Neuronal stem cell (in vitro differentiated cells): ENCODE measurements at places on chromosomes 6 and 20.

DNA sequence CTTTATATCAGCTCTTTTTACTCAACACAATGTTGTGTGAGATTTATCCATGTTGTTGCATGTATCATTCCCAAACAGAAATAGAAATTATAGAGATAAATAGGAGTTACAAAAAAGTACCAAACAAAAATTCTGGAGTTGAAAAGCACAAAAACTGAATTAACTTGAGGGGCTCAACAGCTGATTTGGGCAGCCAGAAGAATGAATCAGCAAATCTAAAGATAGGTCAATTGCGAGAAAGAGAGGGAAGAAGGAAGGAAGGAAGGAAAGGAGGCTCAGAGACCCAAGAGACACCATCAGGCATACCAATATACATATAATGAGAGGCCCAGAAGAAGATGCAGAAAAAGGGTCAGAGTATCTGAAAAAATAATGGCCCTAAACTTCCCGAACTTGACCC, 98.9 kb downstream of the ATG5 start:
- H3K27me3 ChIP-seq = no peaks in the 10 kb centered on the region
- no peak for DNase-seq
- H3K4me3 ChIP-seq = no peak overlapping the region
- no peak overlapping the region for H3K27ac ChIP-seq
- H3K36me3 ChIP-seq = no peaks in the 10 kb centered on the region
- no peaks in the 10 kb centered on the region for H3K4me1 ChIP-seq

- no peak overlapping the region for H3K27ac ChIP-seq
- no peaks in the 10 kb centered on the region for H3K36me3 ChIP-seq
- peaks cover 5% of the 10 kb centered on the region for H3K4me1 ChIP-seq
- H3K27me3 ChIP-seq = no peaks in the 10 kb centered on the region
Observed at GRCh38 chr6:53825532-53826321, 30.9 kb downstream of the LRRC1 start.

DNA sequence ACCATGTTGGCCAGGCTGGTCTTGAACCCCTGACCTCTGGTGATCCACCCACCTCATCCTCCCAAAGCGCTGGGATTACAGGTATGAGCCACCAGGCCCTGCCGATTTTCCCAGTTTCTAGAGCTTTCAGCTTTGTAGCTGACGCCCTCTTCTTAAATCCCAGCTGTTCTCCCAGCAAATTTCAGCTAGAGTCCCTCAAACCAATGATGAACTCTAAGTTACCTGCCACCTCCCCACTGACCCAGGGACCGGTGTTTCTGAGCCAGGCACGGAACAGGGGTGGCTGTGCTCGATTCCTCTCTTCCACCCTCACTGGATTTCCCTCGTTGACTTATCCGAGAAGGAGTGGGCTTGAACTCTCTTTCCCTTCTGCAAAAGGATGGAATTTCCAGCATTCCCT, 39.1 kb downstream of the SUN5 start:
- H3K36me3 ChIP-seq = no peaks in the 10 kb centered on the region
- no peak for DNase-seq
- no peaks in the 10 kb centered on the region for H3K4me1 ChIP-seq
- peaks cover 6% of the 10 kb centered on the region for H3K27me3 ChIP-seq
- H3K27ac ChIP-seq = no peak overlapping the region

- no peaks in the 10 kb centered on the region for H3K4me1 ChIP-seq
- no peaks in the 10 kb centered on the region for H3K27me3 ChIP-seq
- DNase-seq = no peak
Observed at GRCh38 chr6:30500421-30501355, 11.4 kb downstream of the HLA-E start.

GRCh38 chr6:140825731-140826130, 1307.0 kb upstream of the GJE1 start:
- no peak for DNase-seq
- no peaks in the 10 kb centered on the region for H3K4me1 ChIP-seq
- no peaks in the 10 kb centered on the region for H3K27me3 ChIP-seq
- H3K4me3 ChIP-seq = no peak overlapping the region
- H3K27ac ChIP-seq = no peak overlapping the region

DNA sequence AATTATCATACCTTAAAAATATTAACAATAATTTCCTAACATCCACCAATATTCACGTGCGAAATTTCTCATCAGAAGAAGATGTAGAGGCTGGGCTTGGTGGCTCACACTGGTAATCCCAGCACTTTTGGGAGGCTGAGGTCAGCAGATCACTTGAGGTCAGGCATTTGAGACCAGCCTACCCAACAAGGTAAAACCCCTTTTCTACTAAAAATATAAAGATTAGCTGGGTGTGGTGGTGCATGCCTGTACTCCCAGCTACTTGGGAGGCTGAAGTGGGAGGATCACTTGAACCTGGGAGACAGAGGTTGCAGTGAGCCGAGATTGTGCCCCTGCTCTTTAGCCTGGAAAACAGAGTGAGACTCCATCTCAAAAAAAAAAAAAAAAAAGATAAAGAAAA, 36.1 kb upstream of the JAG1 start:
- H3K27me3 ChIP-seq = no peaks in the 10 kb centered on the region
- no peak for DNase-seq
- H3K36me3 ChIP-seq = no peaks in the 10 kb centered on the region
- no peak overlapping the region for H3K27ac ChIP-seq
- H3K4me1 ChIP-seq = peaks cover 23% of the 10 kb centered on the region

DNA sequence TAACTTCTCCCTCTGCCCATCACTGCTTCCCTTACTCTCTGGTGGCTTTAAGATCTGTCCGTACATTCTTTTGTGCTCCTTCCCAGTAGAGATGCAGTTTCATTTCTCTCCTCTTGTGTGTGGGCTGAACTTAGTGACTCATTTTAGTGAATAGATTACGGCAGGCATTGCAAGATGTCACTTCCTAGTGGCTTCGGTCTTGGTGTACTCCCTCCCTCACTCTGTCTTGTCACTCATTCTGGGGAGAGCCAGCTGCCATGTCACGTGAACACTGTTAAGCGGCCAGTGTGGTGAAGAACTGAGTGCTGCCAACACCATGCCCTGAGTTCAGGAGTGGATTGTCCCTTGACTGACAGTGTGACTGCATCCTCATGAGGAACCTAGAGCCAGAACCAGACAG, 115.9 kb downstream of the OTOR start:
- no peaks in the 10 kb centered on the region for H3K36me3 ChIP-seq
- no peak overlapping the region for H3K4me3 ChIP-seq
- no peaks in the 10 kb centered on the region for H3K27me3 ChIP-seq
- no peak overlapping the region for H3K27ac ChIP-seq
- H3K4me1 ChIP-seq = no peaks in the 10 kb centered on the region

DNA sequence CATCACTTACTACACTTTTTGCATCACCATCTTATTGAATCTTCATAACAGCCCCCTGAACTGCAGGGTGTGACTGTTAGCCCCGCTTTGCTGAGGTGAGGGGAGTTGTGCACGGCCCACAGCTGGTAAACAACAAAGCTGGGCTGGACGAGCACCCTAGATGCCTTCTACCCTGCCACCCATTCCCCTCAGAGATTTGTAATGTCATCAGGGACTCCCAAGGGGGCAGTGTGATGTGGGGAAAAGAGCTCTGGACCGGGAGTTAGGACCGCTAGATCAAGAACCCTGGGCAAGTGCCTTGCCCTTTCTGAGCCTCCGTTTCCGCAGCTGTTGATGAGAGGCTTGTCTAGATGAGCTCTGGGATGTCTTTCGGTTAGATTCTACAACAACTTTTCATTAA, 20.9 kb downstream of the PKIG start:
- H3K4me1 ChIP-seq = peaks cover 1% of the 10 kb centered on the region
- no peaks in the 10 kb centered on the region for H3K27me3 ChIP-seq
- no peak for DNase-seq
- no peaks in the 10 kb centered on the region for H3K36me3 ChIP-seq

DNA sequence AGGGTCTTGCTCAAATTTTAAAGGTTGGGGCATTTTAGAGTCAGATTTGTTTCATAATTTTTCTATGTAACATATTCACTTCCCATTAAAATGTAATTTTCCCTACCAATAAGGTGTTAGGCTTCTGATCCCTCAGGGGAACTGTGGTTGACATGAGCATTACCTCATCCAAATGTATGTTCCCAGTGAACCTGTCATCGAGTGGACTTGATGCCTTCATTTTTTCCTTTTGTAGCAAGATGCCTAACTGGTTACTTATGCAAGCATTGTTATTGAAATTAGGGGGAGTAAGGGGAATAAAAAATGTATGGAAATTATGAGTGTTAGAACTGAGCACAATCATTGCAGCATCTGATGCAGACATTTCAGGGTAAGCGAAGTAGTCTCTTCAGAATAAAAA, 360.5 kb downstream of the BCKDHB start:
- H3K4me3 ChIP-seq = no peak overlapping the region
- H3K4me1 ChIP-seq = no peaks in the 10 kb centered on the region
- no peak overlapping the region for H3K27ac ChIP-seq
- no peaks in the 10 kb centered on the region for H3K27me3 ChIP-seq
- no peak for DNase-seq

GRCh38 chr6:142332393-142333098, 30.7 kb downstream of the ADGRG6 start:
- no peak overlapping the region for H3K27ac ChIP-seq
- no peak for DNase-seq
- H3K4me3 ChIP-seq = no peak overlapping the region
- peaks cover 10% of the 10 kb centered on the region for H3K4me1 ChIP-seq
- H3K36me3 ChIP-seq = no peaks in the 10 kb centered on the region

DNA sequence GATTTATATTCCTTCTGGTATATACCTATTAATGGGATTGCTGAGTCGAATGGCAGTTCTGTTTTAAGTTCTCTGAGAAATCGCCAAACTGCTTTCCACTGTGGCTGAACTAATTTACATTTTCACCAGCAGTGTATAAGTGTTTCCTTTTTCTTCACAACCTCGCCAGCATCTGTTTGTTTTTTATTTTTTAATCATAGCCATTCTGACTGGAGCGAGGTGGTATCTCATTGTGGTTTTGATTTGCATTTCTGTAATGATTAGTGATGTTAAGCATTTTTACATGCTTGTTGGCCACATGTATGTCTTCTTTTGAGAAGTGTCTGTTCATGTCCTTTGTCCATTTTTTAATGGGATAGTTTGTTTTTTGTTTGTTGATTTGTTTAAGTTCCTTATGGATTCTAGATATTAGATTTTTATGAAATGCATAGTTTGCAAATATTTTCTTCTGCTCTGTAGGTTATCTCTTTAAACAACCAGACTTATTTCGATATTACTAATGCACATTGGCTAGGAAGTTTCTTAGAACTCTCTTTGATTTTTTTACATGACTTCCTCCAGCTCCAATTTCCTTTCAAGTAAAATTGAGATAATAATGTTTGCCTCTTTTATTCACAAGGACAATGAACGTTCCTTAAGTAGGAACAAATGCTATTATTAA, 12.2 kb upstream of the VNN1 start:
- H3K27me3 ChIP-seq = no peaks in the 10 kb centered on the region
- no peaks in the 10 kb centered on the region for H3K36me3 ChIP-seq
- DNase-seq = no peak
- no peak overlapping the region for H3K4me3 ChIP-seq

GRCh38 chr20:25048519-25048952, 9.4 kb downstream of the ACSS1 start:
- H3K4me1 ChIP-seq = peaks cover 2% of the 10 kb centered on the region
- DNase-seq = no peak
- no peaks in the 10 kb centered on the region for H3K36me3 ChIP-seq
- no peak overlapping the region for H3K27ac ChIP-seq
- peaks cover 62% of the 10 kb centered on the region for H3K27me3 ChIP-seq
